ENCODE measurements at places on chromosomes 1 and 21. TPM values are rescaled to one million over a fixed set of nuclear protein-coding genes. Genes with fewer than 3 reads are reported as not detected.
A peak's percentile ranks its signal among the peaks of the same experiment; 100 is the strongest.

The VANGL2 gene
- total RNA-seq, result 0.10 TPM

The LMOD1 gene
- not detected for total RNA-seq

The CYP4A11 gene
- total RNA-seq, result not detected

The FNDC10 gene
- total RNA-seq, result 3.7 TPM

The INSRR gene
- not detected for total RNA-seq

The C1orf226 gene
- total RNA-seq, result not detected

The SLFNL1 gene
- 0.65 TPM for total RNA-seq

The TUFT1 gene
- total RNA-seq, result 2.9 TPM

The LCE1C gene
- not detected for total RNA-seq

GRCh38 chr1:167645140-167645541 is 15.1 kb downstream of the RCSD1 start:
- H3K36me3 ChIP-seq, result no peaks in the 10 kb centered on the region
- peaks cover 63% of the 10 kb centered on the region for H3K4me1 ChIP-seq
- H3K27me3 ChIP-seq, result no peaks in the 10 kb centered on the region
- no peak for DNase-seq
- peak overlapping the region; percentile 68 for H3K27ac ChIP-seq
- peak overlapping the region; percentile 20 for H3K4me3 ChIP-seq

DNA sequence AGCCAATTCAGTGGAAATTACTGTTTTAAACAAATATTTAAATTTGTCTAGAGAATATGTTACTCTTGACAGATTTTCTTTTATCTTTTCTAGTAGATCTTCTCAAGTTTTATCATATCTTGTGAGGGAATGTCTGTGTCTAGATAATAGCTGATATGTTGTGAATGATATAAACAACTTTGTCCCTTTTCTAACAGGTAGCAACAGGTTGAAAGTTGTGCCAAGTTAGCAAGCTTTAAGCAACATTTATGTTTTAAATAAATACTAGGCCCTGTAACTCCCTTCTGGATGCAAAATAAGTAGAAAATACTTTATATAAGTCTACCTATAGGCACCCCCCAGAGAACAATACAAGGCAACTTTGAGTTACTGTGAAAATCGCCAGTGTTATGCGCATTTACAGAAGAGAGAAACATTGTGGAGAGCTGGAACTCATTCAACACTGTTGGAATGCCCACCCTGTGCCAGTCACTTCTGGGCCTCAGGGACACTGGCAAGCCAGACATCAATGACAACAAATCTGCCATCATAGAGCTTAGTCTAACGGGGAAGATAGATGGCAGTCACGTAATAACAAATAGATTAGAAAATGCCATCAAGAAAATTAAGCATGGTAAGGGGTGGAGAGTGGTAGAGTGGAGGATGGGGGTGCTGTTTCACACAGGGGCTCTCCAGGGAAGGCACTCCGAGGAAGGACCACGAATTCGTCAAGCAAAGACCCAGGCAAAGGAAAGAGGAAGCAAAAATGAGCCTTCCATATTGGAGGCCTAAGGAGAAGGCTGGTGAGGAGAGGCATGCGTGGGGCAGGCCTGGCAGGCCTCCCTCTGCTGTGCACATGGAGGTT is 4.4 kb downstream of the MAP3K21 start:
- no peak for DNase-seq
- peaks cover 8% of the 10 kb centered on the region for H3K4me1 ChIP-seq
- H3K36me3 ChIP-seq, result no peaks in the 10 kb centered on the region
- H3K27ac ChIP-seq, result no peak overlapping the region
- no peak overlapping the region for H3K4me3 ChIP-seq

- H3K4me1 ChIP-seq, result no peaks in the 10 kb centered on the region
- no peak overlapping the region for H3K4me3 ChIP-seq
- H3K27ac ChIP-seq, result no peak overlapping the region
- H3K36me3 ChIP-seq, result peaks cover 15% of the 10 kb centered on the region
- H3K27me3 ChIP-seq, result no peaks in the 10 kb centered on the region
- no peak for DNase-seq
These were observed 38.1 kb downstream of the GNPAT start for GRCh38 chr1:231279081-231279480.

DNA sequence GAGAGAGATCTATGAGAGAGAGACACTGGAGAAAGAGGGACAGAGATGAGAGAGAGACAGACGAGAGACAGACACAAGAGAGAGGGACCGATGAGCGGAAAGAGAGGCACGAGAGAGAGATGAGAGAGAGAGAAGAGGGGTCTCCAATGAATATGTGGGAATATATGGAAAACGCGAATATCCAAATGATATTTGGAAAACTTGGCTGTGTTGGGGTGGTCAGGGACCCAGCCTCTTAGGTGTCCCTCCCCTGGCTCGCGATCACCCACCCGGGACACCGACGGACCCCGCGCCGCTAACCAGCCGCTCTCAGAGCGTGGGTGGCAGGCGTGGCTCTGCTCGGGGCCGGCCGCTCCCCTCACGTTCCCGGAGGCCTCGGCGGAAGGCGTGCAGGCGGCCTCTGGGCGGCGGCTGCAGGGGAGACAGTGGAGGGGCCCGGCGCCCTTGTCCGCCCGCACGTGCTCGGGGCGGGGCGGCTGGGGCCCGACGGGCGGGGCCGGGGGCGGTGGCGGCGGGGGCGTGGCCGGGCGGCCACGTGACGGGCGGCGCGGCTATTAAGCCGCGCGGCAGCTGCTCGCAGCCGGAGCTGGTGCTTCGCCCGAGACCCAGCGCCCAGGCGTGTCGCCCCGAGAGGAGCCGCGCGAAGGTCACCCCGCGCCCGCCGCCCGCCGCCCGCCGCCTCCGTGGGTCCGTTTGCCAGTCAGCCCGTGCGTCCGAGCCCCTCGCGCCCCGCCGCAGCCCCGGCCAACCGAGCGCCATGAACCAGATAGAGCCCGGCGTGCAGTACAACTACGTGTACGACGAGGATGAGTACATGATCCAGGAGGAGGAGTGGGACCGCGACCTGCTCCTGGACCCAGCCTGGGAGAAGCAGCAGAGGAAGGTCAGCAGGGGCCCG is at the start of gene ACTN2:
ACTN2 (plus strand) TSS at position 583 of the 898 bp plus-strand sequence; CDS start at position 758, 175 bp downstream.
- peaks cover 18% of the 10 kb centered on the region for H3K4me1 ChIP-seq
- peak within 1 kb of the TSS; percentile 80 for H3K4me3 ChIP-seq
- DNase-seq, result peak; percentile 36
- H3K27me3 ChIP-seq, result peaks cover 15% of the 10 kb centered on the region
- no peaks in the 10 kb centered on the region for H3K36me3 ChIP-seq
- peak within 1 kb of the TSS; percentile 60 for H3K27ac ChIP-seq

GRCh38 chr1:50568782-50569181 is 145.5 kb upstream of the DMRTA2 start:
- no peak overlapping the region for H3K27ac ChIP-seq
- H3K27me3 ChIP-seq, result no peaks in the 10 kb centered on the region
- no peaks in the 10 kb centered on the region for H3K4me1 ChIP-seq

DNA sequence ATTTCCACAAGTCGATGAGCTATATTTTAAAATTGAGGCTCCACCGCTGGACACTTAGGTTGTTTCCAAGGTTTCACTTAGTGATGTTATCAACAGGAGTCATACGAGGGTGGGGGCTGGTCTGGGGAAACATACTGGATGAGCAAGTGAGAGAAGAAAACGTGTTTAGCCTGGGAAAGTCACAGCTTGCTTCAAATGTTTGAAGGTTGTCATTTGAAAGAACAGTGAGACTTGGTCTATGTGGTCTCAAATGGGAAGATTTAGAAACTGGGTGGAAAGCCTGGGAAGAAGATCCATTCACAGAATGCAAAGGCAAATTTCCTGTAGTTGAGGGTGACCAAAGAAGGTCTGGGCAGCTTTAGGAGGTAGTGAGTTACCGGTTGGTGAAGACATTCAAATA is 9.9 kb upstream of the DYRK1A start:
- H3K4me1 ChIP-seq, result no peaks in the 10 kb centered on the region
- H3K36me3 ChIP-seq, result peaks cover under 1% of the 10 kb centered on the region
- no peak overlapping the region for H3K4me3 ChIP-seq
- H3K27me3 ChIP-seq, result no peaks in the 10 kb centered on the region

- no peaks in the 10 kb centered on the region for H3K36me3 ChIP-seq
- DNase-seq, result no peak
- H3K27ac ChIP-seq, result no peak overlapping the region
- no peaks in the 10 kb centered on the region for H3K27me3 ChIP-seq
- peaks cover 1% of the 10 kb centered on the region for H3K4me1 ChIP-seq
- no peak overlapping the region for H3K4me3 ChIP-seq
These were observed 157.3 kb downstream of the CASZ1 start for GRCh38 chr1:10639011-10639774.

GRCh38 chr21:46613391-46613790 is 8.5 kb upstream of the S100B start:
- H3K4me1 ChIP-seq, result peaks cover 53% of the 10 kb centered on the region
- no peak overlapping the region for H3K4me3 ChIP-seq
- H3K36me3 ChIP-seq, result peaks cover 7% of the 10 kb centered on the region
- no peaks in the 10 kb centered on the region for H3K27me3 ChIP-seq
- no peak for DNase-seq
- H3K27ac ChIP-seq, result no peak overlapping the region

DNA sequence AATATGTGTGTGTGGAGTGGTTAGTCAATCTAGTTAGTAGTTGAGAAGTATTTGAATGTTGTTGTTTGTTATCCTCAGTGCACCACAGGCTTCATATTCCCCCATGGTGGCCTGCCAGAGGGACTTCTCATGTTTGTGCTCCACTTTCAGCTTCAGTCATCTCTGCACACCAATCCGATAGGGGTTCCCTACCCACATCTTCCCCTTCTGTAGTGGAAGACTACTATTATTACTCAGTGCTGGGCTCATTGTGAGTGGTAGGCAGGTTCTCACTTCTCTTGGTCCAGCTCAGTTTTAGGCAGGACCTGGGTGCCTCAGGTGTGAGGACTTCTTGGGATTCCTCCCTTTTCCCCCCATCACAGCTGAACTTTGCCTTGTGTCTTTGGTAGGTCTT is 14.2 kb downstream of the MT1HL1 start:
- no peaks in the 10 kb centered on the region for H3K4me1 ChIP-seq
- DNase-seq, result no peak
- peaks cover 12% of the 10 kb centered on the region for H3K27me3 ChIP-seq
- no peaks in the 10 kb centered on the region for H3K36me3 ChIP-seq
- H3K4me3 ChIP-seq, result no peak overlapping the region

GRCh38 chr1:28392027-28392652 is 22.6 kb downstream of the PHACTR4 start:
- H3K36me3 ChIP-seq, result peaks cover 2% of the 10 kb centered on the region
- H3K4me1 ChIP-seq, result peaks cover 8% of the 10 kb centered on the region
- no peak overlapping the region for H3K27ac ChIP-seq
- DNase-seq, result no peak
- no peak overlapping the region for H3K4me3 ChIP-seq

- H3K27me3 ChIP-seq, result no peaks in the 10 kb centered on the region
- H3K4me3 ChIP-seq, result no peak overlapping the region
- H3K27ac ChIP-seq, result no peak overlapping the region
- no peaks in the 10 kb centered on the region for H3K4me1 ChIP-seq
These were observed 150.9 kb upstream of the DSCAM start for GRCh38 chr21:40997831-40998230.

DNA sequence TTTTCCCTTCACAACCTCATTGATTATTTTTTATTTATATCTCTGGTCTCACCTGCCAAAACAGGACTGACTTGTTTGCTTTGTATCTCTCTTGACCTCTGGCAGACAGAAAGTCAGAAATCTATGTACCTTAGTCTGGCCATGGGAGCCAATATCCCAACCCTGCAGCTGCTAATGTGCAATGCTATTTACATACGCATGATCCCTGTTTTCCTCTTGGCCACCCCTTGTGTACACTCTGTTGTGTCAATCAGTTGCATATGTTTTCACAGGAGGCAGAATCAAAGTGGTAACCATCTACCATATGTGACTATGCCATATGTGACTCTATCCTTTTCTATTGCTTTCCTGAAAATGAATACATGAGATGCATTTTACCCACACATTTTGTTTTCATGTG is 688.8 kb downstream of the PLA2G4A start:
- no peak for DNase-seq
- H3K27me3 ChIP-seq, result no peaks in the 10 kb centered on the region
- H3K4me1 ChIP-seq, result no peaks in the 10 kb centered on the region
- no peak overlapping the region for H3K27ac ChIP-seq
- no peaks in the 10 kb centered on the region for H3K36me3 ChIP-seq
- H3K4me3 ChIP-seq, result no peak overlapping the region

- H3K4me1 ChIP-seq, result peaks cover 17% of the 10 kb centered on the region
- no peak for DNase-seq
- H3K36me3 ChIP-seq, result no peaks in the 10 kb centered on the region
- peak overlapping the region; percentile 83 for H3K27ac ChIP-seq
- H3K27me3 ChIP-seq, result no peaks in the 10 kb centered on the region
These were observed 830 bp downstream of the INPP5B start for GRCh38 chr1:37945743-37946702.

DNA sequence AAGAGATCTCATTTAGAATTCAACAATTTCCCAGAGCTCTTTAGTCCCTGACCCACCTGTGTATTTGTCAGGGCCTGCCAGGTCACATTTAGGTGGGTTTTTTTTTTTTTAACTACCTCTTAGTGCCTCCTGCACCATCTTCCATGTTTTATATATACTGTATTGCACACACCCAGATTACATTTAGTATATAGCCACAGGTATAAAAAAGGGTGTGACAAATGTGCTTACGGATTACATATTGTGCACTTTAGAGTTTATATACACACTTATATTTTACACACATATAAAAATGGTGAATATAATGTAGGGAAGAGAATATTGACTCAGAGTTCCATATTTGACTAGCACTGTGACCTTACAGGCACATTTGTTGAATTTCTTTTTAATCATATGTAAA is 17.4 kb upstream of the LRIG2 start:
- no peak for DNase-seq
- no peaks in the 10 kb centered on the region for H3K36me3 ChIP-seq
- H3K27me3 ChIP-seq, result no peaks in the 10 kb centered on the region
- H3K4me1 ChIP-seq, result peaks cover 21% of the 10 kb centered on the region

DNA sequence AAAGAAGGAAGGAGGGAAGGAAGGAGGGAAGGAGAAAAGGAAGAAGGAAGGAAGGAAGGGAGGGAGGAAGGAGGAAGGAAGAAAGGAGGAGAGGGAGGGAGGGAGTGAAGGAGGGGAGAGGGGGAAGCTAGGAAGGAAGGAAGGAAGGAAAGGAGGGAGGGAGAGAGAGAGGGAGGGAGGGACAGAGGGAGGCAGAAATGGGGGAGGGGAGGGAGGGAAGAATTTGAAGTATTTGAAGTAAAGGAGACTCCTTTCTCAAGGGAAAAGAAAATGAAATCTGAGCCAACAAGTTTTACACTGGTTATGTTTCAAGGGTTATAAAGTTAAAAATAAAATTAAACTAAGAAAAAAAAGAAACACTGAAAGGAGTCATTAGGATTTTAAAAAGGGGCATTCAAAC is 431.4 kb downstream of the BRINP3 start:
- H3K4me1 ChIP-seq, result no peaks in the 10 kb centered on the region
- peaks cover 4% of the 10 kb centered on the region for H3K36me3 ChIP-seq
- H3K27ac ChIP-seq, result no peak overlapping the region
- DNase-seq, result no peak
- no peak overlapping the region for H3K4me3 ChIP-seq

DNA sequence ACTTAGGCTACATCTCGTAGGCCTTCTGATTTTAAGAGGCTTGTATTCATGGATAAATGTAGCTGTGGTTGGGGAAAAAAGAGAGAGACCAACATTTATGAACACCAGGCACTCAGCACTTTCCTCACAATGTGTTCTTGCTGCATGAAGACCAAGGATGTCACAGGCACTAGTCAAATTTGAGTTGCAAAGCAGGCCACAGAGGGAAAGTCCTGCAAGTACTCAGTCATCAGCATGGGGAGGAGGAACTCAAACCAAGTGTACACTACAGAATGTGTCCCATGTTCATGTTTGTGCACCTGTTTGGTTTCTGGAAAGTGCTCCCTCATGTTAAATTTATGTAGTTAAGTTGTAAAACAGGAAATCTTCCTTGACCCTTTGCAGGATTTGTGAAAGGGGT is 8.7 kb upstream of the MAP3K7CL start:
- DNase-seq, result no peak
- no peaks in the 10 kb centered on the region for H3K27me3 ChIP-seq
- H3K27ac ChIP-seq, result no peak overlapping the region
- H3K4me1 ChIP-seq, result no peaks in the 10 kb centered on the region
